GM12864 (cell line): ENCODE measurements at places on chromosomes 3 and 15.
A peak's percentile ranks its signal among the peaks of the same experiment; 100 is the strongest.

DNA sequence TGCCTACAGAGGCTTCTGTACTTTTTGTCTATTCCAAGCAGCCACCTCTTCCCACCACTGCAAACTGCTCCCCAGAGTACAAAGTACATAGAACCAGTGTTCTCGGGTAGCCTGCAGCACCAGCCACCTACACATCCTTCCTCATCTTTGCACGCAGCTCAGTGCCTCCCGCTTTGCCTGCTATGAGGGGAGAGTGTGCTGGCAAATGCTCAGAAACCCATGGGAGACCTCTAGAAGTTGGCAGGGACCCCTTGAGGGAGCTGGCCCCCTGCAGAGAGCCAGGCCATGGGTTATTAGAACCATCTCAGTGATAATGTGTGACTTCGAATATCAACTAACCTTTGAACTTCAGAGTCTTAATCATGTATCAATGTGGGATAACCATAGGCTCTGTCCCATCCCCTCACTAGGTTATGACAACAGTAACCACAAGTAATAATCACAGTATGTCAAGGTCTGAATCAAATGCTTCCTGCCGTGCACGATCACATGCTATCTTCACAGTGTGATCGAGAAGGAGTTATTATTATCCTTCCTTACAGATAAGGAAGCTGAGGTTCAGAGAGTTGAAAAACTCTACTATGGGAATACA, 22.8 kb upstream of the SMAD3 start:
- no peak for DNase-seq

GRCh38 chr3:39433642-39434041, 27.1 kb downstream of the RPSA start:
- DNase-seq, result no peak

DNA sequence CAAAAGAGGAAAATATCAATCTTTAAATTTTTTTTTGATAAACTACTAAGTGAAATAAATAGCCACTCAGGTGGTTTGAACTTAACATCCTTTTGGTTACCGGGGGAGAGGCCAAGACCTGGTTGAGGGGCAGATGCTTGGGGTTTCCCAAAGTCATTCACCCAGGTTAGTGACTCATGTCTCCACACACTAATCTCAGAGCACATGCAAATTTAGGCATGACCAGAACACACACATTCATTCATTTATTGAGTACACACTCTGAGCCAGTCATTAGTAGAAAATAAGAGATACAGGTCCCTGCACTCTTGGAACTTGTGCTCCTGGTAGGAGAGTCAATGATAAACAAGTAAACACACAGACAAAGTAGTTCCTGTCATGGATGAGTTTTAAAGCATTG, 7.3 kb downstream of the ILDR1 start:
- DNase-seq, result peak; percentile 78

DNA sequence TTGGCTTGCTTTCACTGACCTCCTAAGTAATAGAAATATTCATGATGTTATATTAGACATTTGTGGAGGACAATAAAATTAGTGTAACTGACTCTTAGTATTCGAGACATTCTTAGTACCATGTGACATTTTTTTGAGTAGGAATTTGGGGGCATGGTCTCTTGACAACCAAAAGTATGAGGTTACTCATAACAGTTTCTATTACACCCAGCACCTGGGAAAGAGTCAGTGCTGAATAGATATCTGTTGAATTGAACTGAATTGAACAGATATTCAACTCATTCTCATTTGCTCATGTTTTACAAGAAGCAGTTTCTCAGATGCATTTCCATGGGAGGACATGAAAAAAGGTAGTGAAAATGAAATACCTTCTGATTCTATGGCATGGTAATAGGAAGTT, 84.4 kb downstream of the CMSS1 start:
- no peak for DNase-seq

GRCh38 chr3:168267179-168267578, 171.5 kb upstream of the GOLIM4 start:
- no peak for DNase-seq

DNA sequence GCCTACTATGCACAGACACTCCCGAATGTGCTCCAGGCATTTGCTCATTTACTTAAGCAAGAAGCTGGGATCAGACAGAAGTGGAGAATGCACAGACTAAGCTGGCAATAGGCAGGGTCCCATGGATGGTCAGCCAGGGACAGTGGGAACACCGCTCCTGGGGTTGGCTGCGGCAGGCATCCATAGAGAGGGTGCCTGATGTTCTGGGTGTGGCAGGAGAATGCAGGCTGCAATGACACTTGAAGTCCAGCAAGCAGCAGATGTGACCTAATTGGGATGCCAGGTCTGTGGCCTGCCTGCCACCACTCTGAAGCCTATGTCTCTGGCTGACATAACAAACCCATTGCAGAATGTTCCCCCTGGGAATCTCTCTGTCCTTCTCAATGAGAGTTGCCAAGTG, 40.2 kb upstream of the SLC6A11 start:
- DNase-seq, result no peak

GRCh38 chr3:167445491-167445890, 28.4 kb downstream of the SERPINI2 start:
- DNase-seq, result no peak

DNA sequence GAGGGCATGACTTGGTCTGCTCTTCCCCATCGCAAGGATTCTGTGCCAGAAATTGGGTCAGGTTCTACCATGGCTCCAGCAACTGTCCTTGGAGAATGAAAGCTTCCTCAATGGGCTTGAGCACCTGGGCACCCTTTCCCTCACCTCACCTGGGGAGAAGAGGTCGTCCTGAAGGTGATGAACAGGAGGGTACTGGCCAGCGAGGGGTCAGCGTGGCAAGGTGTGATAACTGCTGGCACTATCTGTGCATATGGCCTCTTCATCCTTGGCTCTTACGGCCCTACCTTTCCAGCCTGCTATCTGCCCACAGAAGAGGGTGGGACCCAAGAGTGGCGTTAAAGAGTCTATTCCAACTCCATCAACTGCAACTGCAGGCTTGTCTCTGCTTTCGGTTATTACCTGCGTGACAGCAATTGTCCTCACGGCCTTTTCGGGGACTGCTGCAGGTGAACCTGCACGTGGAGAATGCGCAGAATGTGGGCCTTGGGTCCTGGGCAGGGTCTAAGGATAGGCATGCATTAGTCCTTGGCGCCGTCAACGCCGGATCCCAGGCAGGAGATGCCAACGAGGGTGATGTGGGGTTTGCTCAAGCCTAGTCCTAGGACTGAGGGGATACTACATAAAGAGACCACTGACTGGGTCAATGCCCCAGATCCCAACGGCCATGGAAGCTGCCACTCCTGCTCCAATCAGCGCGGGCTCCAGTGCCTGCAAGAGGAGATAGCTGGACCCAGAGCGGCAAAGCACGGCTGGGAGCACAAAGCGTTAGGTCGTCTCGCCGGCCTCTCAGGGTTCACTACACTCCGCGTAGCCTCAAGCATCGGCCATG, 625 bp upstream of the RBM15B start:
- no peak for DNase-seq

GRCh38 chr15:100778831-100779288, 100.8 kb upstream of the ALDH1A3 start:
- DNase-seq, result no peak

- no peak for DNase-seq
Observed at GRCh38 chr3:86837871-86838270, 153.1 kb downstream of the VGLL3 start.

DNA sequence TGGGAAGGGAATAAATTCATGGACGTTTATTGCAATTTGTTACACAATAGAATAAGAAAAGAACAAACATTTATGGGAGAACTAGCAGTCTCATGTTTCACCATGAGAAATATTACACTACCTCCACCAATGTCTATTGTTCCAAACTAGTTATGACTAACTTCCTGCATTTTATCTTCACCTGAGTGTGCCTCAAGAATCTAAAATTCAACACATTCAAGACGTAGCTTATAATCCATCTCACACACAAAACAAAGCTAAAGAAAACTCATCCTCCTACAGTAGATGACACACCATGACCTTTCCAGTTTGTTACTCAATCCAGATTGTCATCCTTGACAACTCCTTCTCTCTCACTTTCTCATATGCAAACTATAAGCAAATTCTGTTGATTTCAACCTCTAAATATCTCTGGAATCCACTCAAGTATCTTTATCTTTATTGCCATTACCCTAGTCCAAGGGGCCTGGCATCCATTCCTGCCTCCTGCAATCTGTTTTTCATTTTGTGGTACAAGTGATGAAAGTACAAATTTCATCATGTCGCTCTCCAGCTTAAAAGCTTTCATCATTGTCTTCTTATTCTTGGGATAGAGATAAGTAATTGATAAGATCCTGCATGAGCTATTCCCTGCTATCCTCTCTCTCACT, 229.9 kb downstream of the NR2F2 start:
- DNase-seq, result no peak

DNA sequence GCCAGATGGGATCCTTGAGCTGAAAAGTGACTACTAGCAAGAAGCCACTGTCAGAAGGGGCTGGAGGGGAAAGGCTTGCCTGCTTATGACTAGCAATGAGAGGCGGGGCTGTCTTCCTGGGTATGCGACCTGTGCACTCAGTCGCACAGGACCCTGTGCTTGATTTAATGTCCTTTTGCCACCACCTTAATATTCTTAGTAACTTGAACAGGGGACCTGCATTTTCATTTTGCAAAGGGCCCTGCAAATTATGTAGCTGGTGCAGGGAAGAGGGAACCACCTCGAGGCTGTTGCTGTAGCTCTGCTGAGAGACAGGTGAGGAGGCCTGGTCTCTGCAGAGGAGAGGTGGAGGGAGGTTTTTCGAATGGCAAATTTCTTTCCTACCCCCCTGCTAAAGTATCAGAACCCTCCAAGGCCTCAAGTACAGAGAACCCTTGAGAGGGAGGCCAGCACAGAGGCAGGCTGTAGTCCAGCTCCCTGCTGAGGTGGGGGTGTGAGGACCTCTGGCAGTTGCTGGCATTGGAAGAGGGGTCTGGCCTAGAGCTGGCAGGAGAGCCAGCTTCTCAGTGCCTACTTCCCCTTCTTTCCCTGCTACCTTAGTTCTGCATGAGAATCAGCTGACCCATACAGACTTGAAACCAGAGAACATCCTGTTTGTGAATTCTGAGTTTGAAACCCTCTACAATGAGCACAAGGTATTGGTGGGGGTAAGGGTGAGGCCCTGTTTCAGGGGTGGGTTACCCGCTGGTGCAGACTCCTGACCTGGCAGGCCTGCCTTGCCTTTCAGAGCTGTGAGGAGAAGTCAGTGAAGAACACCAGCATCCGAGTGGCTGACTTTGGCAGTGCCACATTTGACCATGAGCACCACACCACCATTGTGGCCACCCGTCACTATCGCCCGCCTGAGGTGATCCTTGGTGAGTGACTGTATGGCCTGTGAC, 11.4 kb downstream of the CLK3 start:
- peak; percentile 64 for DNase-seq

DNA sequence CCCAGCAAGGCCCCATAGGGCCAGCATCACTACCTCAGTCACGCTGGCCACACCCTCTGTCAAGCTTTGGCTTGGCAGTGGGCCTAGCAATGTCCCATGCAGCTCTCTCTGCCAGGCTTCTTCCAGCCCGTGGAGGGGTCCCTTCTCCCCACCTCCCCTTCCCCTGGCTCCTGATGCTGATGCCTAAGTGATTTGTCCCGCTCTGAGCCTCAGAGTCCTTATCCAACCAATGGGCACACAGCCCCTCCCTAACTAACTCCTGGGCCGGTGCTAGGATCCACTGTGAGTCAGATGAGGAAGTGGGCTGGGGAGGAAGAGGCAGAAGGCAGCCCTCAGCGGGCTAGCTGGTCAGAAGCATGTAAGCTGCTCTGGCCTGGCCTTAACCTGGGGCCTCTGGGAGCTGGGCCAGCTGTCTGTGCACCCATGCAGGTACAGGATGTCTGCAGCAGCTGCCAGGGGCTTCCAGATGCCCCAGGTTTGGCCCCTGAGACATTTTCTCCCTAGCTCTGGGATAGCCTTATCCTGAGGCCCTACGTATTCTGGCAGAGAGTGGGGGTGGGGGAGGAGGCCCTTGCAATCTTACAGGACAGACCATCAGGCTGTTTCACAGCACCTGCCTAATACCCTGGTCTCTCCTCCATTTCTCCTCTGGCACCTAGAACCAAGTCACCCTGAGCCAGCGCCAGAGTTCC, 740 bp upstream of the ZBTB47 start:
- no peak for DNase-seq

DNA sequence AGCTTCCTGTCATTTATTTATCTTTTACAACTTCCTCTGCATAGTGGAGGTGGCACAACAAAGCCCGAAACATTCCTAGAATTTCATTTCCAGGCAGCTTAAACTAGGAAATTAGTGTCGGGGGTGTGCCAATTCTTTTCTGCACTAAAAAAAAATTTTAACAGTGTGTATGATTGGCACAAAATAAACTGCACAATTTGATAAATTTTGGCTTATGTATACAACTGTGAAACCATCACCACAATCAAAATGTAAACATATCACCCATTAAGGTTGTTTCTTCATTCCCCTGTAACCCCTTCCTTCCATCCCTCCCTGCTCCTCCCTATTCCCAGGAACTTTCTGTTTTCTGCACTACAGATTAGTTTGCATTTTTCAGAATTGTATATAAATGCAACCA, 54.7 kb downstream of the RPL39L start:
- DNase-seq, result no peak

- DNase-seq, result no peak
Observed at GRCh38 chr3:110799271-110799670, 272.3 kb upstream of the NECTIN3 start.

DNA sequence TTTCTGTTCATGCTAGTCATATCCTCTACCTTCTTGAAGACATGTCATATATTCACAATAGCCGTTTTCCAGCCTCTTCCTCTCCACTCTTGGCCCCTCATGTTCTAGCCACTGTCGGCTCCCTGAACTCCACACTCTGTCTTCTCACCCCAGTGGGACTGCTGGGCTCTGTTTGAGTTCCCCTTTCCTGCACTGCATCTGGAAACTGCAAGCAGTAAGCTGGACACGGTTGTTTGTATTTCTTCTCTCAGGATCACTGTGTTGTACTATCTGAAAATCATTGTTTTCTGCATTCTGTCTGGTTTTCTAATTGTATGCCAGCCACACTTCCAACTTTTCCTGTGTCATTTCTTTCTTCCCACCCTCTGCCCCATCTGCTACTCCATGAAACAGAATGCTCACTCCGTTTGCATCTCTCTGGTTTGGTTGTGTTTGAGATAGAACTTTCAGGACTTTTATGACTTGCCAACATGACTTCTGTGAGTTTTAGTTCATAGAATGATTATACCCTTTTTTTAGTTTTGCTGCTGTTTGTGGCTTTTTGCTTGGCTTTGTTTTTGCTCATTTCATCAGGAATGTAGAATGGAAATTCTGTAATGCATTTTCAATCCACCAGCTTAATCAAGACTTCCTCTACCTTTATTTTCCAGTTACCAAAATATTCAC, 192.3 kb downstream of the PLCL2 start:
- DNase-seq, result no peak

DNA sequence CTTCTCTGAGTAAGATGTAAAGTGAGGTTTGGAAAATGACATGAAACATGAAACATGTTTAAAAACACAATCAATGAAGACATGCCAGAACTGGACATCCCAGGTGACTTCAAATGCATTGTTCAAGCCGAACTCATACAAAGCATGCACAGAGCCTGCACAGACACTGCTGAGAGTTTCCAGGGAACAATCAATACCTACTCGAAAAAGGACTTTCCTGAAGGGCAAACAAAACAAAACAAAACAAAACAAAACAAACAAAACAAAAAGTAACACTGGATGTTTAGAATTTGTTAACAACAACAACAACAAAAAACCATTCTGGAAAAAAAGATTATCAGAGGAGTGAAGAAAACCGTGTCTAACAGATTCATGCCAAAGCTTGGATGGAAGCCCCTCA, 10.5 kb upstream of the TM4SF19 start:
- DNase-seq, result no peak
